Activated CD8-positive, alpha-beta memory T cell treated with anti-CD3 and anti-CD28 coated beads for 1 hour (primary cell): ENCODE measurements at places on chromosomes 13 and 19.

DNA sequence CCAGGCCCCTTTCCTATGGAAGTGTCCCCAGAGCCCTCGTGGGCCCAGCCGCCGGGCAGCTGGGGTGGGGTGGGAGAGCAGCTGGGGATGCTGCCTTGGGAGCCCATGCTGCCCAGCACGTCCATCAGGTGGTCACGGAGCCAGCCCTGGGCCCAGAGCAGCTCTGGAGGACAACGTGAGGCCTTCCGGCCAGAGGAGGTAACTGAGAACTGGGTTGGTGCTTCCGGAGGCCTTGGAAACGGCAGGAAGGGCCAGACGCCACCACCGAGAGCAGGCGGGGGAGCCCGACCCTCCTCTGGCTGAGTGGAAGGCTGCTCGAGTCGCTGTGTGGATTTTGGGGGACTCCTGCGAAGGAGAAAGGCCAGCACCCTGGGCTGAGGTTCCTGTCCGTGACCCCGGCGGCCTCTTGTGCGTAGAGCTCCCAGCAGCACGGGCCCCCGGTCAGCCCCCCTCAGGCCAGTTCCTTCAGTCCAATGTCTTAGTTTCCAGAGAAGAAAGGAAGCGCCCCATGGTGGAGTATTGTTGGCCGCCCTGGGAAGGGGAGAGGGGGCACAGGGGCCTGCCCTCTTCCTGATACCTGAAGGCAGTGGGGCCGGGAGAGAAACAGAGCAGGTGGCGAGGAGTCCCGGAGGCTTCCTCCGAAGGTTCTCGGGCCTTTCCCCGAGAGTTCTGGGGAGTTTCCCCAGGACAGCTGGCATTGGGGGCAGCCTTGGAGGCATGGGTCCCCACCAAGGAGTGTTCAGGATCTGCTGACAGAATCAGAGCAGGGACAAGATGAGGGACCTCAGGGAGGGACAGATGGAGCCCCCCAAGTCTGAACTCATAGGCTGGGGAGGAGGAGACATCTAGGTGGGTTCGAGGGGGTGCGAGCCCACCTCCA lies 68.8 kb downstream of the MLLT1 start:
- no peak for DNase-seq

- DNase-seq = no peak
These were observed 21.2 kb downstream of the DNMT1 start for GRCh38 chr19:10173527-10173926.

- no peak for DNase-seq
These were observed 251.5 kb downstream of the ABCC4 start for GRCh38 chr13:95049772-95050171.

DNA sequence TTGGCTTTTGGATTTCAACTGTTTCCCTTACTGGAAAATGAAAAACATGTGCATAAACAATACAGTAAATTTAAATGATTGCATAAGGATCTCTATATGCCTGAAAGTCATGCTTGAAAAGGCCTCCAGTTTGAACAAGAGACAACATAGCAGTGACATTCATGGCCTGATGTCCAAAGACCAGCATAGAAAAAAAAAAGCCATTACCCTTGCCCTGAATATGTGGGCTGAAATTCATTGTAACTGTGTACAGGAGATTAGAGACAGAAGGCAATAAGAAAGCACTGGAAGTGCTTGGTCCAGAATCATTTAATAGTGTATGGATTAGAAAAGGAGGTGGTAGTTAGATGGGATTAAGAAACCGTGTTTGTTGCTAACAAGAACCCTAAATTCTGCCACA lies 15.4 kb downstream of the MIR17HG start:
- DNase-seq = no peak

DNA sequence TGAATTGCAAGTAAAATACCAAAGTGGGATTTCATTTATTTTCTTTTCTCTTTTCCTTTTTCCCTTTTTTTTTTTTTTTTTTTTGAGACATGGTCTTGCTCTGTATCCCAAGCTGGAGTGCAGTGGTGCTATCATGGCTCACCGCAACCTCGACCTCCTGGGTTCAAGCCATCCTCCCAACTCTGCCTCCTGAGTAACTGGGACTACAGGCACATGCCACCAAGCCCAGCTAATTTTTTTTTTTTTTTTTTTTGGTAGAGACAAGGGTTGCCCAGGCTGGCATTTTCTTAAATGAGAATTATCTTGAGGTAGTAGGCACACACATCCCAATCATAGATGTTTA lies 68.5 kb upstream of the GPR183 start:
- no peak for DNase-seq

GRCh38 chr13:112896736-112897602 lies 72.0 kb upstream of the MCF2L start:
- DNase-seq = no peak

GRCh38 chr13:31962731-31963370 lies 68.7 kb upstream of the FRY start:
- no peak for DNase-seq

- DNase-seq = no peak
These were observed 609 bp downstream of the EPS15L1 start for GRCh38 chr19:16470911-16471811.

DNA sequence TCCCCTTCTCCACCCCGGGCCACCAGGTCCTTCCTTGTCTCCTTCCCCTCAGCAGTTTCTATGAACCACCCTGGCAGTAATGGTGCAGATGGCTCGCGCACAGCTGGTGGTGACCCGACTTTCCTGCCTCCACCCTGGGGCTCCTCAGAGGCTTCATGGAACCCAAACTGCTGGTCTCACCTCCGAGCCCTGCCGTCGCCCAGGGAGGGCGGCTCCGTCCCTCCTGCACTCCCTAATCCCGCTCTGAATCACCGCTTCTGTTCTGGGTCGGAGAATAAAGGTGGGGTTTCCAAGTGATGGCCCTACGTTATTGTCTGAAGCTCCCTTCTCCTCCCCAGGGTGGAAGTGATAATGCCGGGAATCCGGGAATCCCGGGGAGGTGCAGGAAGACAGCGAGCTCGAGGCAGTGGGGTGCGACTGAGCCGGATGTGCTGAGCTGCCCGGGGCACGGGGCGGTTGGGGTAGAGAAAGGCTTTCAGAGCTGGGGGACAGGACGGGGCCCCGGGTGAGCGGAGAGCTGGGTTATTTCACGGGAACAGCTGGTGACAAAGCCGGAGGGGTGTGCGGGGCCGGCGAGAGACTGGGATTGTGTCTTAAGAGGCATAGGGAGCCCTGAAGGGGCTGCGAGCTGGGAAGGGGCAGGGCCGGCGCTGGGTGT lies 711 bp downstream of the FUT2 start:
- no peak for DNase-seq

DNA sequence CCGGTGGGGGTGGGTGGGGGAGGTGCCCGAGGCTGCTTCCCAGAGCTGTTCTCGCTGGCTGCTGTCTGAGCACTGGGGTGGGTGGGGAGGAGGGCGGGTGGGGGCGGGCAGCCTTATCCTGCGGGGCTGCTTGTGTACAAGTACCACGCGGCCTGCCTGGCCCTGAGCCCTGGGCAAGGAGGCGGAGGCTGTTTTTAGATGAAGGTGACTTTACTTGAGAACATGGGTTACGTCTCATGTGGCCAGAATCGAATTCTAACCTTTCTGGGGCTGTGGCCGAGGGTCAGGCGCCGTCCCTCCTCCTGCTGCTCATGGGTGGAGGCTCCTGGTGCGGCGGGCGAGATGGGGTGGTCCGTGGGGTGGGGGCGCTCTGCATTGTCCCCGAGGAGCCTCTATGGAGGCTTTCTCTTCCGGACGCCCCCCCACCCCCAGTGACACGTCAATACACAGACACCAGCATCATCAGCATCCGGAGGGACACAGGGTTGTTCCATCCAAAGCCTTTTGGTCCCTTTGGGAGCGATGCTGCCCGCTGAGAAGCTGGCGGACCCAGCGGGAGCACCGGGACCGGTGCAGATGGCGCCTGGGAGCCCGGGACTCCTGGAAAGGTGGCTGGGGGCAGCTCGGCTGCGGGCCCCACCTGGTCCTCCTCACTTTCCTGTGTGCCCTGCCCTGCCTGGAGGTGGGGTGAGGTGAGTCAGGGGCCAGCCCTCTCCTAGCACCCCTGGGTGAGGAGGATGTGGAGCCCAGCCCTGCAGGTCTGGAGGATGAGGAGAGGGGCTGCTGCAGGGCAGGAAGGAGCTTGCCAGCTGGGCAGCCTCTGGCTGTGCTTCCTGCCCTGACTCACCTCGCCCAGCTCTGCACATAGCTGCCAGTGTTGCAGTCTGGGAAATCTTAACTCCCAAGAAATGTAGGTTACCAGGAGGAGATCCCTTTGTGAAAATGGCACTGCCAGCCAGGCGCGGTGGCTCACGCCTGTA lies 3.4 kb downstream of the BSG start:
- no peak for DNase-seq

GRCh38 chr19:48110350-48110966 lies at the start of gene PLA2G4C:
PLA2G4C (minus strand) TSS chr19:48110817; CDS start chr19:48106529, 4,288 bp downstream.
- peak; percentile 55 for DNase-seq

DNA sequence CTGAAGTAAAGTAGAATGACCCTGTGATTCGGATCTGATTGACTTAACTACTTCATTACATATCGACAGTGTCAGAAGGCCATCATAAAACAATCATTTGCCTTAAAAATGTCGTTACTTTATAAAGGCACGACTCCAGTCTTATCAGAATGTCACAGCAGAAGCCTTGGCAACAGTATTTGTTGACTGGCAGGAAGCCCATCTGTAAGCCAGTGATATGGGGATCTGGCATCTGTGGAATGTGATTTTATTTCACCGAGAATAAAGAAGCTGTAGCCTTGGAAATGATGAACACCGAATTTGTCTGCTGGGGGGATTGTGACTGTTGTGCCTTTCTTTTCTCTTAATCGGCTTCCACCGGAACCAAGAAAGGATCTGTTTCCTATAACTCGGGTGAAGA lies 362.5 kb downstream of the TDRD3 start:
- no peak for DNase-seq

DNA sequence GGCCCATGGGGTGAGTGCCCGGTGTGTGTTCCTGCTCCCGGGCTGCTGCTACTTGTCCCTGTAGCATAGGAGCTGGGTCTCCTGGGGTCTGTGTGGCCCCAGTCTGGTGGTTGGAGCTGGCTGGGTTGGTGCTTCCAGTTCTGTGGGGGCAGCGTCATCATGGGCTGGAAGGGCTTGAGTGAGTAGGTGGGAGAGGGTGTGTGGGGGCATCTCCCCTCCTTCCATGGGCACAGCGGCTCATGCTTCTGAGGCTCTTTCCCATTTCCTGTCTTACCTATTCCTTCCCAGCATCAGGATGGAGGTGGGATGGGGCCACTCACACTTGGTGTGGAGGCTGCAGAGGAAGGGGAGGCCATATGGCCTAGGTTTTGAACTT lies 8.0 kb upstream of the EPN1 start:
- no peak for DNase-seq

- no peak for DNase-seq
These were observed 96.0 kb downstream of the CAB39L start for GRCh38 chr13:49347650-49348385.

- no peak for DNase-seq
These were observed 55.6 kb downstream of the UFM1 start for GRCh38 chr13:38405216-38405615.

- DNase-seq = no peak
These were observed 50.1 kb upstream of the MYCBP2 start for GRCh38 chr13:77377016-77377415.

DNA sequence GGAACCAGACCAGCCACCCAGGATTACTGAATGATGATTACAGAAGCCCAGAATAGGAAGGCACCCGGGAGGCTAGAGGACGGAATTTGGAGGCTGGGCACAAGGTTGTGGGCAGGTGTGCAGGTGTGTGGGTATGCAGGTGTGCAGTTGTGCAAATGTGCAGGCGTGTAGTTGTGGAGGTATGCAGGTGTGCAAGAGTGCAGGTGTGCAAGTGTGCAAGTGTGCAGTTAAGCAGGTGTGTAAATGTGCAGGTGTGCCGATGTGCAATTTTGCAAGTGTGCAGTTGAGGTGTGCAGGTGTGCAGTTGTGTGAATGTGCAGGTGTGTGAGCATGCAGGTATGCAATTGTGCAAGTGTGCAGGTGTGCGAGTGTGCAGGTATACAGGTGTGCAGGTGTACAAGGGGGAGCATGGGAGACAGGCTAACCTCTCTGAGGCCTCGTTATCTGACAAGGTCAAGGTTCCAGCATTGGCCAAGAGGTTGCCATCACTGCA lies 131.8 kb downstream of the KCTD15 start:
- DNase-seq = no peak

GRCh38 chr13:99723878-99724277 lies 222.6 kb downstream of the TM9SF2 start:
- no peak for DNase-seq

DNA sequence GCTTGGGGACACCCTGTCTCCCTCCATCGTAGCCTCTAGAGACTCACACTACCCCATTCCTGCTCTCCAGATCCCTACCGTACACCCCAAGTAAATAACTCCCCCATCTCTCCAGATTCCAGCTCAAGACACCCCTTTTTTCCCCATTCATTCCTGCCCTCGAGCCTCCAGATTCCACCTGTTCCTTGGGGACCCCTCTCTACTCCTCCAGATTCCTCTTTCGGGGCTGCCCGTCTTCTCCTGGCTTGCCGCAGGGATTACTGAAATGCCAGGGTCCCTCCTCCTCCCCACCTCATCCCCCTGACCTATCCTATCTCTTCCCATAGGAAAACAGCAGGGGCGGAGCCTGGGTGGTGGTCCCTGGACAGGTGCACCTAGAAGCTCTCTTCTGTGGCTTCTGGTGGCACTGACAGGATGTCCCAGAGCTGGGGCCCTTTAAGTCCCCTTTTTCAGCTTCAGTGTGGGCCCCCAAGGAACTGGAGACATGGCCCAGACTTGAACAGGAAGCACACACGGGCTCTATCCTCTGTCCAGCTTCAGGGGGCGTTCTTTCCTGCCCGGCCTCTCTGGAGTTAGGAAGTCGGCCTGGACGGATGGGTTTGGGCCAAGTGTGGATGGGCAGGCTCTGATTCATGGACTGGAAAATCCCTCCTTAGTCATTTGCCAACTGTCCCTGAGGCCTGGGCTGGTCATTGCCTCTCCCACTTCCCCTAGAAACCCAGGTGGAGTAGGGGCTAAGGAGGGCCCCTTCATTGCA lies 1.2 kb downstream of the ZSWIM4 start:
- DNase-seq = no peak

DNA sequence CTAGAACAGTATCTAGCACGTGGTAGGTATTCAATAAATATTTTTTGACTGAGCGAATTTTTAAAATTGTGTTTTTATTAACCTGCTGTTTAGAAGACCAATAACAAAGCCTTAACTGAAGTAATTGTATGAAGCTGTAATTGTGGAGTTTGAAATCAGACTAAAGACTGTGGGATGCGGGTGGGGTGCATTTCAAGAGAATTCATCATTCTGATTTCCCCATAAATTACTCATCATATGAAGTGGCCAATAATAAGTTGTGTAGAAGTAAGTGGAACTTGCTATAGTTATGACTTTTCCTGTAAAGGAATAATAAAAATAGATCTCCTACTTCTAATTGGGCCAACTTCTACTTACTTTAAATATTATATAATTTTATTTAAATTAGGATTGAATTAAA lies 449.3 kb downstream of the PCDH9 start:
- DNase-seq = no peak
